Melanocyte of skin (primary cell): ENCODE measurements at places on chromosomes 6 and 20. TPM values are rescaled to one million over a fixed set of nuclear protein-coding genes. Genes with fewer than 3 reads are reported as not detected.

MAFB gene
- total RNA-seq: 2.4 and 3.6 TPM in 2 replicates

EPPIN gene
- total RNA-seq: not detected in 2 replicates

HS3ST5 gene
- under 0.01 TPM in 1 of 2 replicates, not detected in the other for total RNA-seq

CLDN20 gene
- total RNA-seq: 0.33 TPM in 1 of 2 replicates, not detected in the other

DLK2 gene
- total RNA-seq: not detected in 2 replicates

ADGRF5 gene
- total RNA-seq: under 0.01 and 0.34 TPM in 2 replicates

ZCCHC3 gene
- total RNA-seq: 8.3 and 12.7 TPM in 2 replicates

IP6K3 gene
- total RNA-seq: 2.6 and 2.7 TPM in 2 replicates

RNASET2 gene
- 7.6 and 19.6 TPM in 2 replicates for total RNA-seq

PRKN gene
- total RNA-seq: 6.9 and 8.0 TPM in 2 replicates

CLIC5 gene
- total RNA-seq: not detected in 2 replicates

HELZ2 gene
- 311 and 424 TPM in 2 replicates for total RNA-seq

PSMB9 gene
- total RNA-seq: 89.3 and 114 TPM in 2 replicates

PGM3 gene
- 45.5 and 49.0 TPM in 2 replicates for total RNA-seq

VWA7 gene
- 0.15 TPM in 1 of 2 replicates, not detected in the other for total RNA-seq
